NT2/D1 (cell line): ENCODE measurements at places on chromosomes 7 and 10.

- no peak for DNase-seq
Measured at GRCh38 chr10:71431239-71432100, 34.8 kb downstream of the CDH23 start.

- DNase-seq = no peak
Measured at GRCh38 chr10:8588135-8588534, 533.6 kb downstream of the GATA3 start.

DNA sequence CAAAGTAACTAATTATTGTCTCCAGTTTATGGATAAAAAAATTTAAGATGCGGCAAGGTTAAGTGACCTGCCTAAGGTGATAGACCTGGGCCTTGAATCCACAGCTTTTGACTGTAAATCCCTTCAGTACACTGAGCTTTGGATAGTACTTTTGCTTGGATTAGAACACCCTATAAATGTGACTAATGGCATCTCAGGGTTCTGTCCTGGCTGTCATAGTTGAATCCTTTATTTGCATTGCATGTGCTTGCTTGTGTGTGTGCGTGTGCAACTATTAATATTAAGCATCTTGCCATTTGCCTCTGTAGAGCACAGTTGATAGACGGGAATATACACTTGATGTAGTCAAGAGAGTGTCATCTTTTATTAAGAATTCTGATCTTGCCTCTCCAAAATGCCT is 228.0 kb downstream of the AUTS2 start:
- DNase-seq = no peak

DNA sequence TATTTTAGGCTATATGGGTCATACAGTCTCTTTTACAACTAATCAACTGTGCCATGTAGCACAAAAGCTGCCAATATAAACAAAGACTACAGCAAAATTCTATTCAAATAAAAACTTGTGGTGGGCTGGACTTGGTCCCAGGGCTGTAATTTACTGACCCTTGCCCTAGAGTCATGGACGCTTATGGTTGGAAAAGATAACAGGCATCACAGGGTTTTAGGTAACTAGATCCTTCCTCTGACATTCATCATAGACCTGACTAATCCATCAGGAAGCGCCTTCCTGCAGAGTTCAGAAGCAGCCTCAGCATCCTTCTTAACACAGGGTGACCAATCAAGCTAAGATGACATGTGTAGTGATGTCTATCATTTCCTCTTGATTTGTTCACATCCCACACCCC is 40.2 kb upstream of the GPAM start:
- DNase-seq = no peak

GRCh38 chr7:137875746-137876145 is 29.0 kb upstream of the DGKI start:
- DNase-seq = no peak

DNA sequence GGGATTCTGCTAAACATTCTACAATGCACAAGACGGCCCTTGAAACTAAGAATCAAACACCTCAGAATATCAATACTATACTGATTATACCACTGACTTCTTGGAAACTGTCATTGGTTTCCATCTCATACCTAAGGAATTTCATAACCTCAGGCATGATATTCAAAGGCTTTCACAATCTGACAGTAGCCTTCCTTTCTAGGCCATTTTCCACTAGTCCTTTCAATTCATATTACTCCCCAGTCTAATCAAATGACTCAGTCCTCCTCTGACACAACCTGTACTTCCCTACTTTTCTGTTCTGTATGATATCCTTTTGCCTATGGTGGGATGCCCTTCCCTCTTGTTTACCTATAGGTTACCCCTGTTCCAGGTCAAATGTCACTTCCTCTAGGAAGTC is 48.3 kb downstream of the CSTF2T start:
- no peak for DNase-seq

GRCh38 chr7:158763454-158764033 is 58.9 kb upstream of the NCAPG2 start:
- DNase-seq = no peak

DNA sequence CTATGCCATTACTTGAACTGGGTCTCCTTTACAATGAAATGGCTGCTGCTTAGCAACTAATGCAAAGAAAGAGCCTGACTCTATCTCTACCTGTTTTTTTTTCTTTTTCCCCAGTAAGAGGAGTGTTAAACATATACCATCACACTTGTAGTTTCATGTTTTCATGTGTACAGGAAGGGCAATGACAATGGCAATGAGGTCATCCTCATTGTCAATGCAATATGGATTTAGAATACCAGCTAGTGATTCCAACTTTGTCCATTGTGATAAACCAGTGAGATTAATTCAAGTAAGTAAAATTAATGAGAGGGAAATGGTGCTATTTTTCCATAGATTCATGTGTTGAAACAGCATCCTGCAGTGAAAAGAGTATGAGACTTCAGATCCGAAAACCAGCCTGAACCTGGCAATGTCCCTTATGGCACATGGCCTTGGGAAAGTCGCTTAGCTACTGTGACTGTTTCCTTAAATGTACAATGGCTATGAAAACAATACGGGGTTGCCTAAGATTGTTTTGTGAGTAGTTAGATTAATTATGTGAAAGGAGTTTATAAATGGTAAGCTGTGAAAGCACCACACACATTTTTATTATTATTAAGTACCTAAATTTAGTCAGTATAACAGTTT is 11.2 kb downstream of the DGKI start:
- no peak for DNase-seq

DNA sequence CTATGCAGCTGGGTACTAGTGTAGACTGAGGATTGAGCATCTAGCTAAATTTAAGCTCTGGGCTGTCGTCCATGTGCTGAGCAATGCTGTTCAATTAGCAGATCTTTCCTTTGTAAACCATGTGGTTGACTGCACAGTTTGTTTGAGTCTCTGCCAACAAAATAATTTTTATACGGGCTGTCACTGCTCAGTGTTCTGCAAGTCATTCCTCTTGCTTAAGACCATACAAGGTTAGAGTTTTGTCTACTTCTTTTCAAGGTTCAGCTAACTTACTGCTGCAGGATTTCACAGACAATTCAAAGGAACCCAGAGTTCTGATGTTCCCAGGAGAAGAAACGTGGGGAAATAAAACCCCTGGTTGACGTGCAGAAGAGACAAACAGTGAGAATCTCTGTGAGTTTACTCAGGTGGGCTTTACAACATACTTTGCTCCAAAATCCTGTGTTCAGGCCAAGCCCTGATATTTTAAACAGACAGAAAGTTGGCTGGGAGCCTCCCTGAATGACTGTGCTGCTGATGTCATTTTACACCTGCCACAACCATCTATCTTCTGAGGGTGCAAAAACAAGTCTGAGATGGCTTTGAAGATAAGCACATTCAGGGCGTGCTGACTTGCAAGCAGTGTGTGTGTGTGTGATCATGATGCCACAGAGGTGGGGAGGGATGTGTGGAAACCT is 177.1 kb upstream of the SVIL start:
- no peak for DNase-seq

DNA sequence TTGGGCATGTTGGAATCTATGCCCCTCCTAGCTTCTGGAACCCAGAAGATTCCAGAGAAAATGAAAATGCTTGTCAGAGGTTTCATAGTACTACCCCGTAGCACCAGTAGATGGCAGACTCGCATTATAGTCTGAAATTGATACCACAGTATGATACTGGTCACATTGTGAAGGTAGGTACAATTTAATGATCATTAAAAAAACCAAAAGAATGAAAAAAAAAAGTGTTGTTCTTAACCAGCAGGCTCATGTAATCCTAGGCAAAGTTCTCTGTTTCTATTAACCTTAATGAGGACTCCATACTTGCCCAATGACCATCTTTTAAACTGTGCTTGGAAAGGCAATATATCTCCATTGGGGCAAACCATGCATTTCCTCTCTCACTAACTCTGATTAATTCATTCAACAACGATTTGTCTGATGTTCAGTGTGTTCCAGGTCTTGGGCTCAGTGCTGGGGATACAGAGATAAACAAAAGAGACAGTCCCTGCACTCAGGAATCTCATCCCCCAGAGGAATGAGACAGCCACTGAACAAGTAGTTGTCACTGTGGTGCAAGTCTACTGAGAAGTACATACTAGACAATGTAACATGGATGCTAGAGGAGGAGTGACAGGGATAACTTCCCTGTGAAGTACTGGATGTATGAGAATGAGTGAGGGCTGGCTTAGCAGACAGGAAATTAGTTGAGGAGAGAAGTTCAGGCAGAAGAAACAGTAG is 223.5 kb upstream of the PHYHIPL start:
- DNase-seq = no peak

DNA sequence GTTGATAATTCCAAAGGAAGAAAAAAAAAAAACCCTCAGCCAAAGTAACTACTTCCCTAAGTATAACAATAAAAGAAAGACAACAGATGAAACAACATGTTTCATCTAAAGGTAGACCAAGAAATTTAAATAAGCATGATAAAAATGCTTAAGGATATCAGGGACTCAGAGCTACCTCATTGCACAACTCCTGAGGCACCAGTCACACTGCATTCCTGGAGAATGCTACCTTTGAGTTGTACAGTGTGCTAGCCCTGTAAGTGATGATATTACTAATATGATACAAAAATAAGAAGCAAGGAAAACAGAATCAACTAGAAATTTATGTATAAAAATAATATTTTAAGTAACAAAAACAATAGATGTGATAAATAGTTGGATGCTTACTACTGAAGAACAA is 29.5 kb upstream of the C7orf33 start:
- DNase-seq = no peak

DNA sequence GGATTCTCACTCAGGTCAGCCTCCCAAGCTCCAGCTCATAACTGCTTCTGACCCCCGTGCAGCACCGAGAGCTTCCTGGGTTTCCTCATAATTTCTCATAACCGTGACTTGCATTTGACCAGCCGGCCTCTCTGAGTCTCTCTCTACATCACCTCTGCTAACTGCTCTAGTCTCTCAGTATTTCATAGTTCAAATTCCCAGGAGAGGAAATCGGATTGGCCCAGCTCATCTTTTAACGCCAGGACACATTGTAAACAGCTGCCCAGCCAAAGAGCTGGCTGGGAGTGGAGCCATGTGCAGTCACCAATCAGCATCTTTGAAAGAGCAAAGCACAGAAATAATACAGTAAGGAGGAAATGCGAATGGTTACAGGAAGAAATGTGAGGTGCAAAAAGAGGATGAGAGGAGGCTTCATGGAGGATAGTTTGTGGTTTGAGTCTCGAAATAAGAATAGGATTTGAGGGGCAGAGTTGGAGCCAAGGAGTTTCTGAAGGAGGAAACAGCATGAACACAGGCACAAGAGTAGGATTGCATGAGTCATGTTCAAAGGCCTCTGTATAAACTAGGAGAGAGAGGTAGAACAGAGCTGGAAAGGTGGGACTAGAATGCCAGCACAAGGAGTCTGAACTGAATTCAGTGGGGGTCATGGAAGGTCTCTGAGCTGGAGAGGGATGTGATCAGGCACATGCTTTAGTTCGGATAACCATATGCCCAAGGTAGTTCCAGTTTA is 15.2 kb upstream of the LBX1 start:
- DNase-seq = no peak

- no peak for DNase-seq
Measured at GRCh38 chr7:102295346-102296178, 8.9 kb downstream of the SH2B2 start.
